ENCODE measurements at places on chromosomes 7 and 10.

DNA sequence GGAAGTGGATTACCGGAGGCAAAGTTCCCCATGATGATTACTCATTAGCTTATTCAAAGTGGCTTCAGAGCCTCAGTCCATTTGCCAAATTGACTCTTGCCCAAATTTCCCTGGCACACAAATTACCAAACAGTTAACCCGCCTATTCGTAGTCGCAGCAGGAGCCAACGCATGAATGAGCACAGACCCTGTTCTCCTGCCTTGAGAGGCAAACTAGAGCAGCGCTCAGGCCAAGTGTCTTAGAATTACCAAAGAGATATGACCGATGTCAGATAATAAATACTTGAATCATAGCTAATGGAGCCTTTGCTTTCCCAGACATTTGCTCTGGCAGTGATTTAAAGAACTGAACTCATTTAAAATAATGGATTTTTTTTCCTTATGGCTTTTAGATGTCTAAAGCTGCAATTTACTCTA lies 64.9 kb downstream of the CTTNBP2 start:
- no peak for DNase-seq

DNA sequence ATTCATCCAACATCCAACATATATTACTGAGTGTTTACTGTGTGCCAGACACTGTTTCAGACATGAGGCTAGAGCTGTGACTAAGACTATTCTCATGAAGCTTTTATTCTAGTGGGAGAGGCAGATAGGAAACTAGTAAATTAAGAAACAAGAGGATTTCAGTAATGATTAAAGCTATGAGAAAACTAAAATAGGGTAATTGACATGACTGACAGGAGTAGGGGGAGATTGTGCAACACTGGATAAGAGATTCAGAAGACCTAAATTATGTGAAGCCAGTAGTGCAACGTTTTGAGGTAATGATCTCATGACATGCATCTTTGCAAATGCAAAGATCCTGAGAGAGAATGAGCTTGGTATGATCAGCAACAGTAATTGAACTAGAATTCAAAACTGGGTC lies 48.6 kb upstream of the MKLN1 start:
- DNase-seq = no peak

- DNase-seq = no peak
Observed at GRCh38 chr10:103985726-103986125, 18.8 kb downstream of the SLK start.

- no peak for DNase-seq
Observed at GRCh38 chr7:901388-902154, 25.2 kb downstream of the GET4 start.

DNA sequence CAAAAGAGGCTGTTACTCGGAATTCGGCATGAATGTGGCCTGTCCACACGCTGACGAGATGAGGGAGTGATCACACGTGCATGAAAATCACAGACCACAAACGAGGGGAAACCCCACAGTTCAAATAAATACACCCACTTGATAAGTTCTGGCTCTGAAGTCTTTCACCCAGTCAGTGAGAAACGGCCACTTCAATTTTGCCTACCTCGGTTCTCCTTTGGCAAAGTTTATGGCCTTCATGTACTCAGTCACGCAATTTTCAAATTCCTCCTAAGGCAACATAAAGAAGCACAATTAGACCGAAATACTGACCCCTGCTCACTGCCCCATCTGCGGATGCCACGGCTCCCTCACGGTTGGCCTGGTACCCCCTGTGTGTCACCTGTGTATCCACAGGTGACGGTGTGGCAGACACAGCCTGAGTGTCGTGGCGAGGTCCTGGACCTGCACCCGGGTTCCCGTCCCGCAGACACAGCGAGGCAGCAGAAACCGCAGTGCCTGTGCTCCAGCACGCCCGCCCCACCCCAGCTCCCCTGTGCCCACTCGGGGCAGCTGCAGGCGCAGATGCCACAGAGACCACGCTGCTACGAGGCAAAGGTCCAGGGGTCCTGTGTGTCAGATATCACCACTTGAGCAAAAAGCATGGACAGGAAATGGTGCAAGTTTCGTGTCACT lies 1.4 kb downstream of the CFAP46 start:
- no peak for DNase-seq

- DNase-seq = no peak
Observed at GRCh38 chr7:144866189-144866588, 30.3 kb upstream of the TPK1 start.

- DNase-seq = no peak
Observed at GRCh38 chr7:50528266-50529092, 36.7 kb downstream of the DDC start.

DNA sequence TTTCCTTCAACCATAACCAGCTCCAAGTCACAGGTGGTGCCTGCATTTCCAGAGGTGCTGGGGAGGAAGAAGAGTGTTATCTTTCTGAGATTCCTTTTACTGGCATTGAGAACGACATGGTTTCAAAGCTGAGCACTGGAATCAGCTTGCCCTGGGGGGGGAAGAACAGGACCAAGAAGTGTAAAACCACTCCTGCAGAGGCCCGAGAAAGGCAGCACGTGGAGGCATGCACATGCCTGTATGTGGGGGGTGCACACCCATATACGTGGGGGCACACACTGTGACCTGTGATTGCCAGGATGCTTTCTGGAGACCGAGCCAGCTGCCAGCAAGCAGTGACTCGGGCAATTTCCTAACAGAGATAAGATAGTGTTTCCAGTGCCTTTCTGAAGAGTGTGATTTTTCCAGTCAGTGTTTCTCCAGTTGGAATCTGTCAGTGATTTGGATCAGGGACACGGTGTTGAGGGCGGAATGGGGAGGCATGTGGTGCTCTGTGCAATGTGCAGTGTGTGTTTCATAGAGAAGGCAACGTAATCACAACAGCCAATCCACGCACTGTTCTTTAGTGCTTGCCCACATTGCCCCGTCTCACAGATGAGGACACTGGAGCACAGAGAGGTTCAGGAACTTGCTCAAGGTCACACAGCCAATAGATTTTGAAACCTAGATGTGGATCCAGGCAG lies 4.2 kb downstream of the LRRC27 start:
- no peak for DNase-seq

DNA sequence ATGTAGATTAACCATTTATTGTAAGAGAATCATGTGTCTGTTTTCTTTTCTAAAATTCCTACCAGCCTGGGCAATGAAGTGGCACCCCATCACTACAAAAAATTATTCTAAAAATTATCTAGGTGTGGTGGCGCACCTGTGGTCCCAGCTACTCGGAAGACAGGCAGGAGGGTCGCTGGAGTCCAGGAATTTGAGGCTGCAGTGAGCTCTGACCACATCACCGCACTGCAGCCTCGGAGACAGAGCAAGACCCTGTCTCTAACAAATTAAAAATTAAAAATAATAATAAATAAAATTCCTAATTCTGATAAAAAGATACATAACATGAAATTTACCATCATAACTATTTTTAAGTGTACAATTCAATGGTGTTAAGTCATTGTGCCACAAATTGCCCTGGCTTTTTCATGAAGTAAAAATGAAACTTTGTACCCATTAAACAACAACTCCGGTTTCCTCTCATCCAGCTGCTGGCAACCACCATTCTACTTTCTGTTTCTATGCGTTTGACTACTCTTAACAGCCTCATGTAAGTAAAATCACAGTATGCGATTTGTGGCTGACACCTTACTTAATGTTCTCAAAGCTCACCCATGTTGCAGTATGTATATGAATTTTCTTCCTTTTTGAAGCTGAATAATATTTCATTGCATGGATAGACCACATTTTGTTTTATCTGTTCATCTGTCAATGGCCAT lies 20.6 kb upstream of the USP6NL start:
- peak; percentile 39 for DNase-seq

DNA sequence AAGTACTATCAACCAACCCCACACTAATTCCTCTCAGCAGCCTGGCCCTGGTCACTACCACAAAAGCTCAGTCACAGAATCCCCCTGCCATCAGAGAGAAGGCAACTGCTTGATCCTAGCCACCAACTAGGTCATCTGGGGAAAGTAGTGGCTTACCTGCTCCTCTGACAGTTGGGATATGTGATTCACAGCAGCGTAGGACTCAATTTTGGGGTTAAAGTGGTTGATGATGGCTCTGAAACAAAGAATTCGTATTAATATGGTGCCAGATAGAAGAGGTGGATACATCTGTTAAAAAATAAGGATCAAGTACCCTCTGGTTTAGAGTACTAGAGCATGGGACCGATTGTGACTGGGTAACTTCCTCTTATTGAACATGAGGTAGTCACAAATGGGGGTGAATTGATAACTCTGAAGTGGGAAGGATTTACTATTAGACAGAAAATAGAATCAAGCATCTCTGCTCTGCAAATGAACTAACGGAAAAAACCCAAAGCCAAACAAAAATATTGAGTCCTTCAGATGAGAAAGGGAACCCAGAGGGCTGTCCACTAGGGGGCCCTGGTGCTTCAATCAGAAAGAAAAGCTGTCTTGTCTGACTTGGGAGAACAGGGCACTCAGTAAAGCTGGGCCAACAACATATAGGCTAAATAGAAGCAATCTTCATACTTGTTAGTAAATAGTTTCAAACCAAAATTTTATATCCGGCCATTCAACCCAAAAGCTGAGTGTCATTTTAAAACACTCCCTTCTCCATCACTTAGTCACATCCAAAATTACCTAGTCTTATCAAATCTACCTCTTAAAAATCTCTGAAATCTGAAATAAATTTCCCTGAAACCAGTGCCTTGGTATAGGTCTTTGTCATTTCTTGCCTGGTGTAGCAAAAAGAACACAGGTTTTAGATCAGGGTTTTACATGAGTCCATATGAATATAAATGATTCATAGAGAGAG lies 45.9 kb upstream of the KCNIP2 start:
- DNase-seq = peak; percentile 64

- DNase-seq = peak; percentile 32
Observed at GRCh38 chr10:22433875-22434274, 88.6 kb downstream of the SPAG6 start.

DNA sequence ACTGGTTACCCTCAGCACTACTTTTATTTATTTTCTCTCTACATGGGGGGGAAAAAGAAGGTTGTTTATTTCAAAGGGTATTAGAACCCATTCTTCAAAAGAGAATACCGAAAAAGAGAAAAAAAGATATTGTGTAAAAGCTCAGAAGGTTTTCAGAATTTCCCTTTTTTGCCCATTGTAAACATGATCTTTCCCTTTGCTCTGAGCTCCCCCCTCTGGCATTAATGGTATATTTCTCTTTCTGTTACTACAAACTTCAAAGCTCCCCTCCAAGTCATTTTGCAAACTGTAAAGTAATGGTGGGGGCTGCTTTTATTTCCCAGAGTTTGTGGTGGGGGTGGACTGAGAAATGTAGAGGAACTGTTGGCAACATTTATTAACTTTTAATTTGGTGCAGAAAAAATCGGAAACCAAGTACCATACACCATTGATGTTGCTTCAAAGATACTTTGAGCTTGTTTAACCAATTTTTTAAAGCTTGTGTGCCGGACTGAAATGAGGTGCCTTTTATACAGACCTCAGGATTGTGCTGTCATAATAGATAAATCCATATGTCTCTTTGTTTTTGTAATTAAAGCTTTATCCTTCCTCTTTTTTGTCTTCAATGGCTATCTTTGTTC lies 181.5 kb downstream of the EXOC4 start:
- peak; percentile 8 for DNase-seq

- no peak for DNase-seq
Observed at GRCh38 chr7:32887395-32887794, 4.2 kb downstream of the KBTBD2 start.

GRCh38 chr10:102778781-102779180 lies 35.0 kb downstream of the WBP1L start:
- no peak for DNase-seq
